ENCODE measurements at places on chromosomes 1 and 21.
A peak's percentile ranks its signal among the peaks of the same experiment; 100 is the strongest.

GRCh38 chr1:76010802-76011201, 63.7 kb upstream of the ST6GALNAC3 start:
- no peak for DNase-seq

GRCh38 chr1:7589774-7590425, 181.2 kb upstream of the VAMP3 start:
- no peak for DNase-seq

GRCh38 chr1:196535727-196536126, 72.5 kb downstream of the KCNT2 start:
- DNase-seq: no peak

GRCh38 chr1:110487726-110488125, 31.2 kb downstream of the KCNA10 start:
- no peak for DNase-seq

DNA sequence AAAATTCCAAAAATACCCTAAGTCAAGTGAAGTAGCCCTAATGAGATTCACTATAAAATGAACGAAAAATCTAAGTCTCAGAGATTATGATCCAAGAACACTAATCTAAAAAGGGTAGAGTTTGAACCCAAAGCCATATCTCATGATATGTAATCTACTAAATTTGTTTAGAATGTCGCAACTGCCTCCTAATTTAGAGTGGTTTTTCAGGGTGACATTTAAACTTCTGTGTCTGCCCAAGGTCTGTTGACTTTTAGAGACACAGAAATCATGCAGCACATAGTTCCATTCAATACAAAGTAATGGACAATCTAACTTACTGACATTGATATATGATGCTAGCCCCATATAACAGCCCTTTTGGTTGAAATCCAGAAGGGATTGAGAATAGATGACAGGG, 28.9 kb downstream of the FMO3 start:
- DNase-seq: no peak

DNA sequence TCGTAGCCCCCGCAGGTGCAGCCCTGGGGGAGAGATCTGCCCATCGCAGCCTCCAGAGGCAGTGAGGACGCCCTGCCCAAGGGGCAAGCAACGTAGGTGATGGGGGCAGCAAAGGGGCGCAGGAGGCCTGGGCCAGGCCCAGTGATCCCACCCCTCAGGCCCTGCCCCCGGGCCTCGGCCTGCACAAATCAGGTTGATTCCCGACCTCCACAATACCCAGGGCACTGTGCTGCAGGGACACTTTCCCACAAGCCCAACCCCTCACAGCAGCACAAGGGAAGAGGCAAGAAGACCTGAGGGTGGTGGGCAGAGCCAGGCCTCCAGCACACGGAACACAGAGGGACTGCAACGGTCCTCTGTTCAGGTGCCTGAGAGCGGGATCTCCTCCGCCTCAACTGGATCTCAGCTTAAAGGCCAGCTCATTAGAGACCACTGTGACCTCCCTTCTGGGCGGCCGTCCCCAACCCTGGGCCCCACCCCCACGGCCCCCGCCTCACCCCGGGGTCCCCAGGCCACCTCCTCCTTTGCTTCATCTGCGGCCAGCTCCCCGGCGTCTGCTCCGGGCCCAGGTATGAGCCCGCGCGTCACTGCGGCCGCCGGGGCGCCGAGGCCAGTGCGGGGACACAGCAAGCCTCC, 812 bp upstream of the ARF1 start:
- DNase-seq: peak; percentile 41

- no peak for DNase-seq
Observed at GRCh38 chr1:62221171-62221570, 26.5 kb downstream of the L1TD1 start.

DNA sequence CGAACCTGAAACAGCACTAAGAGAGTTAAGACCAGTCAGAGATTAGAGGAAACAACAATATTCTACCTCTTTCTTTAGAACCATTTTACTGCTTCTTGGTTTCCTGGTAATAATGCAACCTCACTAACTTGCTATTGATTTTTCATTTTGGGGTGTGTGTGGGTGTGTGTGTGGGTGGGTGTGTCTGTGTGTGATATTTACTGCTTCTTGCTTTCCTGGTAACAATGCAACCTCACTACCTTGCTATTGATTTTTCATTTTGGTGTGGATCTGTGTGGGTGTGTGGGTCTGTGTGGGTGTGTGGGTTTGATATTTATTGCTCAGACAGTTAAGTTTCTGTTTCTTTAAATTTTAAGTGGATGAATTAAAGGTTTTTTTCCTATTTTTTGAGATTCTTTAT, 208.8 kb downstream of the LRRC7 start:
- DNase-seq: no peak

DNA sequence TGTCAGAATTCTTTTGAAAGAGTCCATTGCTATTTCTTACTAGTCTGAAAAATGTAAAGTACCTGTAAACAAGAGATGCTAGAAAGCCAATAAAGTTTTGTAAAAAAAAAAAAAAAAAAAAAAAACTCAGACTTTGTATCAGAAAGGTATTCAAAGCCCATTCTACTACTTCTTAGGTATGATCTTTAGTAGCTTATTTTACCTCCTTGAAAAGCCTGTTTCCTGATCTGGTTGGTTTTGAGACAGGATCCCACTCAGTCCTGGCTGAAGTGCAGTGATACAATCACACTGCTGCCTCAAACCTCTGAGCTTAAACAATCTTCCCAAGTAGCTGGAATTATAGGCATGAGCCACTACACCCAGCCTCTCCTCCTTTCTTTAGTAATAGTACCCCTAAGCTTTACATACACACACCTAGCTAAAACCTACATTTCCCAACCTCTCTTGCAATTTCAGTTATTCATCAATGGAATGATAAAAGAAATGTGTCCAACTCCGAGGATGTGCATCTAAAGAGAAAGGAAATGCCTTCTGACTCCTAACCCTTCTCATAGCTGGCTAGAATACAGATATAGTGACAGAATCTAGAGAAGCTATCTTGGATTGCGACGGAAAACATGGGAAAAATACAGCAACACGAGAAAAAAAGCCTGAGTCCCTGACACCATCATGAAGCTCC, 30.6 kb downstream of the EPS15 start:
- no peak for DNase-seq

GRCh38 chr1:179820226-179820970, 57.2 kb downstream of the TOR1AIP2 start:
- DNase-seq: no peak

GRCh38 chr1:93599479-93599878, 82.2 kb downstream of the BCAR3 start:
- no peak for DNase-seq

DNA sequence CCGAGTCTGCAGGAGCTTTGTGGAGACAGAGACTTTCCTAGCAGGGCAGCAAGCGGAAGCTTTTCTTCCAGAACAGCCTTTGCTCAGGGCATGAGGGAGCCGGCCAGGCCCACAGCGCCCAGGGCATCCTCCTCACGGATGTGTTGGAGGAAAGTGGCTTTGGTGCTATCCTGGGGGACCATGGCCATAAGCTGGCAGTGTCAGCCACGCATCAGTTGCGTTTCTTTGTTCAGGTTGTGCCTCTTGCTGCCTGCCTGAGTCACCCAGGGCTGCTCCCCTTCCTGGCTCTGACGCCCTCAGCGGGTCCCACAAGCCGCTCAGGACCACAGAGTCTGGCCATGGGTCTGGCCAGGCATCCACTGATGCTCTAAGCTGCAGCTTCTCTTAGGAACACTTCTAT, 39.6 kb upstream of the PRSS38 start:
- DNase-seq: no peak

DNA sequence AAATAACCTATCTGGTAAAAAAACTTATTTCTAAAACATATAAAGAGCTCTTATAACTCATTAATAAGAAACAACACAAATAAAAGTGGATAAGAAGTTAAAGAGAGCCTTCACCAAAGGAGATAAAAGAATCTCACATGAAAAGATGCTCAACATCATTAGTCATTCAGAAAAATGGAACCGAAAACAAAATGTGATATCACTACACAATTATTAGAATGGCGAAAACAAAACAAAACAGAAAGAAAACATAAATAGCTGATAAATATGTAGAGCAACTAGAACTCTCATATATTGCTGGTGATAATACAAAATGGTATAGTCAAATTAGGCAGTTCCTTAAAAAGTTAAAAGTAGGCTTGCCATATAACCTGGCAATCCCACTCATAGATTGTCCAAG, 1109.3 kb downstream of the PLA2G4A start:
- no peak for DNase-seq

DNA sequence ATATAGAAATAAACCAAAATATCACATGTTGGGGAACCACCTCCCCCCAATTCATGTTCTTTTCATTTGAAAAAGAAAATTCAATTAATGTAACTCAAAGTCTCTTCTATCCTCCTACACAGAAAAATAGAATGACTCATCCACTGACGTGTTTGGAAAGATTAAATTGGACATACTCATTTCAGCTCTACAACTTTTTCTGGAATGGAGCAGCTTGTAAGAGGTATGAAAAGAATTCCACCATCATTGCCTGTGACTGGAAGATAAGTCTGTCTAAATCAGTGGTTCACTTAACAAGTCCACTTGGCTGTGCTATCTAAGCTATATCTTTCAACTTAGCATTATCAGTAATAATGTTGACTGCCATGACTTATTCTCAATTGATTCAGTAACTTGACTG, 702.3 kb downstream of the BRINP3 start:
- no peak for DNase-seq

GRCh38 chr1:55213151-55213884, 1.8 kb downstream of the USP24 start:
- DNase-seq: no peak

- DNase-seq: no peak
Observed at GRCh38 chr1:27399251-27400025, 7.0 kb downstream of the GPR3 start.

- no peak for DNase-seq
Observed at GRCh38 chr1:170967042-170967910, 31.9 kb downstream of the MROH9 start.

- no peak for DNase-seq
Observed at GRCh38 chr1:222777463-222777862, 37.4 kb upstream of the DISP1 start.

DNA sequence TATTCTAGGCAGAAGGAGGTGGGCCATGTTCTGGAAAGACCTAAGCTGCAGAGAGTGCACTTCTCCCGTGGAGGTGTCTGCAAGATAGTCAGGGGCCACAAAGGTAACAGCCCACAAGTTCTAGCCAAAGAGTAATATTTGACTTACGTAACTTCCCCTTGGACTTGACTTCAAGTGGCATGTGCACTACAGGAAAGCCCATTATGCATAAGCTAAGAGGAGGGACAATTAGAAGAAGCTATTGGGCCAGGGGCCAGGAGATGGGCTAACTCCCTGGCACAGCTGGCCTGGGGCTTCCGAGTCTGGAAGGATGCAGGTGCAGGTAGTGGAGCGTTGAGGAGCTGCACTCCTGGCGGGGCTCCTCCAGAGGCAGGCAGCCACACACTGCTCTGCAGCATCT, 58.3 kb downstream of the ERG start:
- DNase-seq: no peak

DNA sequence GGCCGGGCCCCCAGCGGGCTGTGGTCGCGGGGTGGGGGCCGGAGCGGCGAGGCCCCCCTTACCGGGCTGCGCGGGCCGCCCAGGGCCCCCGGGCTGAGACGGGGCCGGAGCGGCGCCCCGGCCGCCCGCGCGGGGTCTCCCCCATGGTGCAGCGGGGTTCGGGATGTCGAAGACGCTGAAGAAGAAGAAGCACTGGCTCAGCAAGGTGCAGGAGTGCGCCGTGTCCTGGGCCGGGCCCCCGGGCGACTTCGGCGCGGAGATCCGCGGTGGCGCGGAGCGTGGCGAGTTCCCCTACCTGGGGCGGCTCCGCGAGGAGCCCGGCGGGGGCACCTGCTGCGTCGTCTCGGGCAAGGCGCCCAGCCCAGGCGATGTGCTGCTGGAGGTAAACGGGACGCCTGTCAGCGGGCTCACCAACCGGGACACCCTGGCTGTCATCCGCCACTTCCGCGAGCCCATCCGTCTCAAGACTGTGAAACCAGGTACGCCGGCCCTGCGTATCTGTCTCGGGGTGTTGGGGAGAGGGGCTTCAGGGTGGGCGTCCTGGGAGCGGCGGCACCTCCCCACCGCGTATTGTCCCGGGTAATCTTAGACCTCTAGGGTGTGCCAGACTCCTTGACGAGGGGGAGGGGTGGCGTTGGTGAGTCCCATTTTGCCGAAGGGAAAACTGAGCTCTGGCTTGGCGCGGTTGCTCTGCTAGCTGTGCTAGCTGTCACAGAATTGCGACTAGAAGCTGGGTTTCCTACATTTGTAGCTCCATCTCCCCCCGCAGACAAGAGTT, 745 bp downstream of the MAGI3 start:
- peak; percentile 69 for DNase-seq

GRCh38 chr1:233034836-233035235, 84.4 kb downstream of the NTPCR start:
- DNase-seq: no peak

DNA sequence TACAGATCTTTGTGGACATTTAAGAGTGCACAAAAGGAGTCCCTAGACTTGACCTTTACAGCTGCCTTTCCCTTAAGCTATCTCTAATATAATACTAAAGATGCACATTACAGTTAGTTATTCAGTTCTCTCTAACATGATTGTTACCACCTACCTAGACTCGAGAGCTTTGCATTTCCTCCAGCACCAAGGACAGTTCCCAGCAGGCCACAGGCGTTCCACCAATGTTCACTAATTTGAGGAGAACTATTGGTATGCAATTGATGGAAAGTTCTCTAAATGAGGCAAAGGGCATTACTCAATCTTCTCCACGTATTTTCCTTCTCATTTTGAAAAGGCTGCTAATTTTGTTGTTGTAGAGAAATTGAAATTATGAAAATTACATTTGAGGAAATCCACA, 5.4 kb upstream of the NTNG1 start:
- no peak for DNase-seq

GRCh38 chr21:28581976-28582375, 410.7 kb downstream of the LTN1 start:
- DNase-seq: no peak

GRCh38 chr1:20410503-20410902, 75.5 kb downstream of the CAMK2N1 start:
- no peak for DNase-seq

GRCh38 chr1:171434717-171435346, 50.5 kb upstream of the PRRC2C start:
- DNase-seq: no peak

GRCh38 chr21:43854773-43855633, 10.0 kb upstream of the AGPAT3 start:
- no peak for DNase-seq

GRCh38 chr1:9136932-9137331, 8.0 kb upstream of the GPR157 start:
- no peak for DNase-seq

GRCh38 chr1:222285526-222285925, 262.4 kb downstream of the HHIPL2 start:
- DNase-seq: no peak

GRCh38 chr1:153796786-153797659, 21.8 kb downstream of the SLC27A3 start:
- peak; percentile 76 for DNase-seq

DNA sequence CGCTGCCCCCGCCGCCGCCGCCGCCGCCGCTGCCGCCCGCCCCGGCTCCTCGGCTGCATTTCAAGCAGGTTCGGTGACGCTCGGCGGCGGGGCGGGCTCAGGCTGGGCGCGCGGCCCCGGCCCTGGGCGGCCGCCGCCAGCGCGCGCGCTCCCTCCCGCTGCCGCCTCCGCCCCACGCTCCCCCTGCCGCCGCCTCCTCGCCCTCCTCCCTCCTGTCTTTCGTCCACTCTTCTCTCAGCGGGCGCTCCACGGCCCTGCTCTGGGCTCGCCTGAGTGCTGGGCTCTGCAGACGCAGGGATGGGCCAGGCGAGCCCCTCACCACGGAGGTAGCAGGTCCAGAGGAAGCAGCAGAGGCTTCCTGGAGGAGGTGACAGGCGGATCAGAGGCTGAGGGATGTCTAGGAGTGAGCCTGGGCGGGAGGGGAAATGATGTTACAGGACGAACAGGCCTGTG, at the start of gene LRP8:
Gene LRP8, minus strand, starts transcription at position 62 of the 453 bp plus-strand sequence. CDS start 158 bp downstream, outside the sequence.
- peak; percentile 87 for DNase-seq

GRCh38 chr1:116345011-116345410, 28.0 kb upstream of the ATP1A1 start:
- no peak for DNase-seq
